NCI-H2081 treated with DMSO at 0.1 percent for 48 hours (cell line): ENCODE measurements at places on chromosomes 11 and 22.

- no peak for DNase-seq
Observed at GRCh38 chr22:28249402-28249801, 330.3 kb upstream of the PITPNB start.

- DNase-seq = no peak
Observed at GRCh38 chr11:22884217-22884616, 23.9 kb upstream of the CCDC179 start.

DNA sequence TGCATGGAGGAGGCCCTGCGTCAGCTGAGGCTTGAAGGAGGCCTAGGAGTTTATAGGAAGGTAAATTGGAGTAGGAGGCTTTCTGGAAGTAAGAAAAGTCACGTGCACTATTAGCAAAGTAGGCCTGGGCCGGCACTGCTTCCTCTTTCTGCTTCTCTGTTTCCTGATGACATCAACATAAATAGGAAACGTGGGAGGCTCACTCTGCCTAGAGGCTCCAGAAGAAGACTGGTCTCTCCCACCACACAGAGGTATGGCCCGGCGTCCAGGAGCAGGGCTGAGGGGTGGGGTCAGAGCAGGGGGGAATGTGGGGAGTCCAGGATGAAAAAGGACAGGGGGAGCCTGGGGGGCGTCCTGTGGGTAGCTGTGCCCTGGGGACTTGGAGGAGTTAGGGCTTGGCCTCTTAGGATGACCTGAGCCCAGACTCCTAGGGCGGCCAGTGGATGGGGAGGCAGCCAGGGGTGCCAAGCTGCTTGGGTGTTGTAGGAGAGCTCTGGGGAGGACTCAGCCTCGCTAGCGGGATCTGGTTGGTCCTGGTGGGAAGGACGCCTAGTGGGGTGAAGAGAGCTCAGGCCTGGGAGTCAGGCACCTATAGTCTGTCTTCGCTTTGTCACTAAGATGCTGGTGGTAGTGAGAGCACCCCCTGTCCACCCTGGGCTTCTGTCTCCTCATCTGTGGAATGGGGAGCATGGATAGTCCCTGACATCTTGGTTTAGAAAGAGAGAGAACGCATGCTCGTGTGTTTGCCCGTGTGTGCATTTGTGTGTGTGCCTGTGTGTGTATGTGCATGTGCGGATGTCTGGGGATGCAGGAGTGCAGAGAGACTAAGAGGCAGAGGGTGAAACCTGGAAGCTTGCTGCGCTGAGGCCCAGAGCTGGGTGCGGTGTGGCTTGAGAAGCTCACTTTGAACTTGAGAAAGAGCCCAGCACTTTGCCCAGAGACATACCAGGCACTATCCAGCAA lies at the start of gene CSF2RB:
TSS of gene CSF2RB (plus strand) at position 202 of the 963 bp plus-strand sequence. CDS start 8,580 bp downstream, outside the sequence.
- DNase-seq = no peak

- no peak for DNase-seq
Observed at GRCh38 chr22:35726398-35726797, 8.7 kb downstream of the APOL5 start.

GRCh38 chr22:43431808-43432554 lies 20.2 kb downstream of the MPPED1 start:
- DNase-seq = no peak

DNA sequence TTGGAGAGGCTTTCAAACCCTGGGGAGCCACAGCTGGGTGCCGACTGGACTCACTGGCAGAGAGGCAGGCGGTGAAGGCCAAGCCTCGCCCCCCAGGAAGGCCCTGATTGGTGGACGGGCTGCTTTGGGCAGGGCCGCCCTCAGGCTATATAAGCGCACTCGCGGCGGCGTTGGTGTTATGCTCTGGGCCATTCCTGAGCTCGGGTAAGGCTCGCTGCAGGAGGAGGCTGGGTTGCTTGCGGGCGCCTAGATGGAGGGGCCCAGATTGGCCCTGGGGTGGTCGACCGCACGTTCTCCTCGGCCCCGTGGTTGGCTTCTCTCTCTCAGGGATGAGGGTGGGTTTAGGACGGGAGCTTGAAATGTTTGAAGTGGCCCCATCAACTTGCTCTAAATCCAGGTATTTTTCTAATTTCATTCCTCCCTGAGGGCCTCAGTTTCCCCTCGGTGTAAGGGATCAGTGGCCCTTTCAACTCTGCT lies at the start of gene SPDYC:
TSS of gene SPDYC (plus strand) at position 176 of the 477 bp plus-strand sequence. CDS start 1,125 bp downstream, outside the sequence.
- no peak for DNase-seq

DNA sequence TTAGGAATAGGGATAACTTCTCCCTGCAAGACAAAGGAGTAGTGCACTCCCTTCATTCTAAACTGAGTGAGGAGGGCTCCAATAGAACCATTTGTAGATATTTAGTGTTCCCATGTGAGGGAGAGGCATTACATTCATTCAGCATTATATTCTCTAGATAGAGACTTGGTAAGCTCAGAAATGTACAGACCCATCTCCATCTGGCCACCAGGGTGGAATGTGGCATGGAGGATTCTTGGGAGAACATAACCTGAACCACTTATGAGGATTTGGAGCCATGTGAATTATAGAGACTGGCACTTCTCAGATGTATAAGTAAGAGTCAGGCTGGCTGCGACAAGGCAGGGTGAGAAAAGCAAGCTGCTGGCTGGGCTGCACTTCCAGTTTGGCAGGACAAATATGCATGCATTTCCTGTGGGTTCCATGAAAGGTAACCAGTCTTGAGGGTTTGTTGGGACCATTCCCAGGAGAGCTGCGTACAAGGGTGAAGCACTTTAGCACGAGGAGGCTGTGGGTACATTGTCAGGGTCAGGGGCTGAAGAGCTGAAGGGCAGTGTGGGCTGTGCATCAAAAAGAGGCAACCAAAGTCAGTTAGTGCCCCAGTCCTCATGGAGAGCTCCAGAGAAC lies 9.2 kb downstream of the RRP8 start:
- no peak for DNase-seq

DNA sequence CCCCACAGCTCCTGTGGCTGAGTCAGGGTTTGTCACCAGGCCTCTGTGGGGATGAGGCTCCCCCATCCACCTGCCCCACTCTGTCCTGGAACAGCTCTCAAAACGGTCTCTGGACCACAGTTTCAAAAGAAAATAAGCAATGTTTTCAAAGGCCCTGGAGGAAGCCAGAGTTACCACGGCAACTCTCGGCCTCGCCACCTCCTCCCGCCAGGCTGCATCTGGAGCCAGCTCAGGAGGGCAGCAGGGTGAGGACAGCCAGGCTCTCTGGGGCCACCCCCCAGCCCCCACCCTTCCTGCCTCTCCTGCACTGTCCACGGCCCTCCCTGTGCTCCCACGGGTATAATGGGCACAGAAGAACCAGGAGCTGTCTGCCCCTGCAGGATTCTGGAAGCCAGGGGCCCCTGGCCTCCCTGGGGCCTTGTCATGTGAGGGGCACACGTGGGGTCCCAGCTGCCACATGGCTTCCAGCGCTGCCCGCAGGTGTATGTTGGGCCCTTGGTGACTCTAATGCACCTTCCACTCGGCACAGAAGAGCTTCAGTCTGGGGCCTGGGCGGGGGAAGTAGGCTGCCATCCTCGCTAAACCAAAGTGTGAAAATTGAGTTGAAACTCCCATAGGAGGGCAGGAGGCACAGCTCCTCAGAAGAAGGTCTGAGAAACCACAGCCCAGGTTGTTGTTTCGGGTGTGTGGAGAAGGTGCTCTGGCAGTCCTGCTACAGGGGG lies 10.3 kb downstream of the CD81 start:
- no peak for DNase-seq

DNA sequence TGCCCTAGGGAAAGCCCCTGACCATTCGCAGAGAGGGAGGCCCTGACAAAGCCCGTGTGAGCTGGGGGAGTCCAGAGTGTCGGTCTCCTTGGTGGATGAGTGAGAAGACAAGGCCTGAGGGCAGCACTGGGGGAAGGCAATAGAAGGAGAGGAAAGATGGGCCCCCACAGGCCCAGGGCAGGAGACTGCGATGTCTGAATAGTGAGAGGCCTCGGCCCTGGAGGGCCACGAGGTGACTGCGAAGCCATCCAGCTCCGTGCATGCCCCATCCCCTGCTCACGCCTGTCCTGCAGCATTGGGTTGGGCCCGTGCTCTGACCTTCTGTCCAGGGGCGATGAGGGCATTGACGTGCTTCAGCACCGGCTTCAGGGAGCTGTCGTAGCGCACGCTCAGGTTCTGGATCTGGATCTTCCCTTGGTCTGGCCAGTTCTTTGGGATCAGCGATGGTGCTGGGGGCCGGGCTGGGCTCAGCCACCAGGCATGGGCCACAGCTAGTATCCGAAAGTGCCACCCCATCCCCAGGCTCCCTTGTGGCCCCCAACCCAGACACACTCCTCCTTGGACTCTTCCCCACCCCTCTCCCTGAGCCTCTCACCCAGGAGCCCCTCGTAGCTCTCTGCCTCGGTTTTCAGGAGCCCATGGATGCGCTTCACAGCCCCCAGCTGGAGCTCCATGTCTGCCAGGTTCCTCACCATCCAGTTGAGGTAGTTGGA lies 8.3 kb upstream of the KCNJ11 start:
- no peak for DNase-seq

GRCh38 chr11:130175898-130176297 lies 16.3 kb downstream of the ST14 start:
- DNase-seq = no peak

GRCh38 chr11:64056213-64056785 lies 20.6 kb downstream of the FLRT1 start:
- DNase-seq = no peak

- DNase-seq = no peak
Observed at GRCh38 chr11:33645686-33646085, 54.9 kb downstream of the C11orf91 start.
